ENCODE measurements at places on chromosomes 4 and X.

- DNase-seq: no peak
Observed at GRCh38 chr4:147173797-147174432, 228.3 kb upstream of the TTC29 start.

- DNase-seq: peak; percentile 57
Observed at GRCh38 chrX:45172890-45173289, 27.8 kb downstream of the DIPK2B start.

DNA sequence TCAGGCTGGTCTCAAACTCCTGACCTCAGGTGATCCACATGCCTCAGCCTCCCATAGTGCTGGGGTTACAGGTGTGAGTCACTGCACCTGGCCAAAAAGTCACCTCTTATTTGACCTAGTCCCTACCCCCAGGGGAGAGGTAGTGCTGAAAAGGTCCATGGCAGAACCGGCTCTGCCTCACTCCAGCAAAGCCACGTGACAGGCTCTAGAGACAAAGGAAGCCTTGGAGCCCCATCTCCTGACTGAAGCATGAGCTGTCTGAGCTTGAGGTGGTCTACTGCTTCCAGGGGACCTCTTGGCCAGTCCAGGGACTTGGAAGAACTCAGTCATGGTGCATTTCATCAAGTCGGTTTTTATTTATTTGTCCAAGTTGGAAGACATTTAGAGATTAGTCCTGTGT lies 52.5 kb upstream of the ZNF518B start:
- no peak for DNase-seq

GRCh38 chr4:41301137-41301536 lies 44.4 kb downstream of the UCHL1 start:
- DNase-seq: no peak

DNA sequence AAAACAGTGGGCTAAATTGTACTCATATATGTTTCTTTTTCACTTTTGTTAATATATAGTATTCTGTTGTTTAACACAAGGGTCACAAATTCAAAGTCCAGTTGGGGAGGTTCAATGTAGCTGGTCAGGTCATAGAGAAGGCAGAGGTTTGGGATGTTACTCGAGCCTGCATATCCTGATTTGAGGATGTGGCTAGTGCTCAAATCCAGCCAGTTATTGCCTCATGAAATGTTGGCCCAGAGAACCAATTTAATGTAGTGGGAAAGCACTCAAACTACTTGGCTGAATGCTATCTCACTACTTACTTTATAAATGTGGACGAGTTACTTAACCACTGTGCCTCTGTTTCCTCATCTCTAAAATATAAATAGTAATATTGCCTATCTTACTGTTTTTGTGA lies 12.5 kb downstream of the USO1 start:
- peak; percentile 19 for DNase-seq

DNA sequence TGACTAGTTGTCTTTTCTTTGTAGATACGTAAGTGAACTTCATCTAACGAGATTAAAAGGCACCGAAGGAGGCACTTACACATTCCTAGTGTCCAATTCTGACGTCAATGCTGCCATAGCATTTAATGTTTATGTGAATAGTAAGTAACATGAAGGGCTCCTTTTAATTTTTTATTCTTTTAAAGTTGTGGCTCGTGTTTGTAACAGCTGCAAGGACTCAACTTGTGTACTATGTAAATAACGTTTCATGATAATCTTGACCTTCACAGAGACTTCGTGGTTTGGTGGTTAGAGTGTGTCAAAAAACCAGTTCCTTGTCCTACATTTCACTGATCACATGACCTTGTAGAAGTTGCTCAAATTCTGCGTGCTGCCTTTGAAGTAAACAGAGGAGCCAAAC lies 51.6 kb downstream of the KIT start:
- DNase-seq: no peak

DNA sequence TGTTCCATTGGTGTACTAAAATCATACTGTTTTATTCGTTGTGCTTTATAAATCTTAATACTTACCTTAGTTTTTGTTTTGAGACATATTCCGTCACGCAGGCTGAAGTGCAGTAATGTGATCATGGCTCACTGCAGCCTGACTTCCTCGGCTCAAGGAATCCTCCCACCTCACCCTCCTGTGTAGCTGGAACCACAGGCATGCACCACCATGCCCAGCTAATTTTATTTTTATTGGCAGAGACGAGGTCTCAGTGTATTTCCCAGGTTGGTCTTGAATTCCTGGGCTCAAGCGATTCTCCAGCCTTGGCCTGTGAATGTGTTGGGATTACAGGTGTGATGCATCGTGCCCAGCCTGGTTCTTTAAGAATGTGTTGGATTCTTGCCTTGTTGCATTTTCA lies 24.4 kb upstream of the DCK start:
- DNase-seq: no peak

- peak; percentile 75 for DNase-seq
Observed at GRCh38 chr4:3375688-3376087, 66.1 kb upstream of the HGFAC start.

DNA sequence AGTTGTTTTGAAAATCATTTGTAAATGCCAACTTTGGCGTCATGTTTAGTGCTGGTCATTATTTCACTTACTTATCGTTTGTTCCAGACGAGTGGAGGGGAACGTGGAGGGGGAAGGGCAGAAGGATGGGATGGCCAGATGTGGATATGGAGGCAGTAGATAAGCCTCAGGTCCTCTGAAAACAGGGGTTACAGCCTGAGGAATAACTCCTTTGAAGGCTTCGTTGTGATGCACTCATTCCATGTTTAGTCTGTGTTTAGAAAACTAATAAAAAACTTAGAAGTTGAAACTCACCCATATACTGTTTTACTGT lies 1.1 kb downstream of the MOB1B start:
- DNase-seq: no peak

- no peak for DNase-seq
Observed at GRCh38 chr4:545612-546011, 30.5 kb downstream of the TMEM271 start.

GRCh38 chr4:182929296-182929695 lies 12.1 kb upstream of the DCTD start:
- DNase-seq: peak; percentile 95

- DNase-seq: no peak
Observed at GRCh38 chrX:56228914-56229313, 3.2 kb upstream of the KLF8 start.

DNA sequence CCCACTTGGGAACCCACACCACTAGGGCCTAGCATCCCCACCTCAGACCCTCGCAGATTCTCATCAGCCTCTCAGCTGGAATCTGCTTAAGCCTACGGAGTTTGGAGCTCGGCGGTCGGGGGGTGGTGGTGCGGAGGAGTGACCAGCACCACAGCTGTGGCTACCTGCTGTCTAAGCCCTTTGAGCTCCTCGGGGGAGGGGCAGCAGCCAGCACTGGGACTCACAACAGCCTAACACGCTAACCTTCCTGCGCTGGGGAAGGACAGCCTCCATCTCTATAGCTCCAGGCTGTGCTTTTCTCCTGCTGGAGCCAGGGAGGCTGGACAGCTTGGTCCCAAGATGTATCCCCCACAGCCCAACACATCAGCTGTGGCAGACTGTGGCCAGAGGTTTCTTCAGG lies 281.5 kb downstream of the USP46 start:
- DNase-seq: peak; percentile 1

DNA sequence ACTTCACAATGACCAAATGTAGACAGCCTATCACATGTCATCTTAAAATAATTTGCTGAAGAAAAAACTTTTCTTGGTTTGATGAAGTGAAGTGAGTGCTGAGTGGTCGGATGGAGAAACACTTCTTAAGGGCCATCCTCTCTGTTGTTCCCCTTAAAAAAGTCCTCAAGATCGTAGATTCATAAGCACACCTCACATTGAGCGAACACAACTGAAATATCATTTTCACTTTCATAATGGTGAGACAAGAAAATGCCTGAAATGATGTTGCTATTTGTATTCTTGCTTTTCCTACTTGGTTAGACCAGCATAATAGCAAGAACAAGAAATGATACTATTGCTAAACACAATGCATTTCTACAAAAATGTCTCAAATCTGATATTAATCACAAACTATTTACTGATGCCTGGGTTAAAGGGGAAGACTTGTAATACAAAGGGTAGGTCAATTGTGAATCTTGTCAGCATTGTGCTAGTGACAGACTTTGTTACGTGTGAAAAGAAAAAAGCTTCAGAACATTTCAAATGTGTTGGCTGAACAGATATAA lies 305.6 kb upstream of the NR3C2 start:
- DNase-seq: no peak

GRCh38 chr4:141153751-141154510 lies 20.7 kb upstream of the RNF150 start:
- no peak for DNase-seq

GRCh38 chr4:6456450-6456849 lies 16.0 kb downstream of the PPP2R2C start:
- DNase-seq: no peak

DNA sequence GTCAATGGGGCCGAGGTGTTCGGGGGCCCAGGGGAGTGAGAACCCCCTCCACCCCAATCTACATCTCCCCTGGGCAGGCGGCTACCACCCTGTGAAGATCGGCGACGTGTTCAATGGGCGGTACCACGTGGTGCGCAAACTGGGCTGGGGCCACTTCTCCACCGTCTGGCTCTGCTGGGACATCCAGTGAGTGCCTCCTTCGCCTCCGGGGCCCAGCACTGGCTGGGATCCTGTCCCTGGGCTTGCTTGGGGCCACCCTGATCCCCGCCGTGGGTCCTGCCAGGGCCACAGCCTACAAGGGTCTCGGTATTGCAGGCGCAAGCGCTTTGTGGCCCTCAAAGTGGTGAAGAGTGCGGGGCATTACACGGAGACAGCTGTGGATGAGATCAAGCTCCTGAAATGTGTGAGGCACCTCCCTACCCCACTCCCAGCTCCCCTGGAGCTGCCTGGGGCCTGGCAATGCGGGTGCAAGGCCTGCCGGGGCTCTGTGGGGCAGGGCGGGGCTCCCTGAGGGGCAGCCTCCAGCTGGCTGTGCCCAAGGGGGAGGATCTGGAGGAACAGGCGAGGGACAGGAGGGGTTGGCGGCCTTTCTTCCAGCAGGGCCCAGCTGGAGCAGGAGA lies 697 bp downstream of the SRPK3 start:
- no peak for DNase-seq

DNA sequence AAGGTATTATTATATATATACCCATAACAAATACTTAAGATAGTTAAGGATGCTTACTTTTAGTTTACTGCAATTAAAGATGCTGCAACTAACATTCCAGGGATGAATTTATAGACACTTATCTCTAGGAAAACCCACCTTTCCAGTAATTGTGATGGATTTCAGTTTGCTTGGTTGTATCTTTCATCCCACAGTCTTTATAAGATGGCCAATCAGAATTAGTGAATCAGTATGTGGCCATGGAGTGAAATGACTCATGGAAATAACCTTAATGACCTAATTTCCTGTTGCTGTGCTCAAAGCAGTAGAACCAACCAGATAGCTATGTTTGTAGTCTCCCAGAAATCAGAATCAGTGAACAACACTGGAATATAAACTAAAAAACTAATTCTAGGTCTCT lies 26.4 kb downstream of the MOSPD2 start:
- peak; percentile 44 for DNase-seq

GRCh38 chr4:56630876-56631666 lies 50.0 kb downstream of the HOPX start:
- DNase-seq: peak; percentile 90

DNA sequence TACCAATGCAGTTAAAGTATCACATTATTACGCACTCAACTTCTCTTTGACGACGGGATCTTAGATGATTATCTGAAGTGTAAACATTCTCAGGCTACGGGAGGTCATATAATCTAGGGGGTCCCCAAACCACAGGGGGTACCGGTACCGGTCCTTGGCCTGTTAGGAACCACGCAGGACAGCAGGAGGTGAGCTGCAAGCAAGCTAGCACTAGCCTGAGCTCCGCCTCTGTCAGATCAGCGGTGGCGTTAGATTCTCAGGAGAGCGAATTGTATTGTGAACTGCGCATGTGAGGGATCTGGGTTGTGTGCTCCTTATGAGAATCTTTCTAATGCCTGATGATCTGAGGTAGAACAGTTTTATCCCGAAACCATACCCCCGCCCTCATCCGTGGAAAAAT lies 20.6 kb upstream of the PRR27 start:
- DNase-seq: no peak

DNA sequence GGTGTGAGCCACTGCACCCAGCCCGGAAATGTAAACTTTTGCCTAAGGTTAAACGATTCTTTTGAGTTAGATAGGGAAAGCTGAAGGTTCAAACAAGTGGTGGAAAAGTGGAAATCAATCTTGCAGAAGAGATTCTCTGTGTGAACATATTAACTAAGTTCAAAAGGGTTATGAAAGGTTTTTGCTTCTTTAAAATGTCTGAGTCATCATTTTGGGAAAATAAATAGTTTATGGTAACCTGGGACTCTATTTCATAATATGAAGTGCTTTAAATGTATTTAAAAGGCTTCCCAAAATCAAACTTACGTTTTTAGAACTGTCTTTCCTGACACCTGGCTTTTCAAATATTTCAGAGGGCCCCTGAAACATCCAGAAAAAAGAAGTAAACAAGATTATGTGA lies 73.6 kb upstream of the MID1IP1 start:
- DNase-seq: no peak

DNA sequence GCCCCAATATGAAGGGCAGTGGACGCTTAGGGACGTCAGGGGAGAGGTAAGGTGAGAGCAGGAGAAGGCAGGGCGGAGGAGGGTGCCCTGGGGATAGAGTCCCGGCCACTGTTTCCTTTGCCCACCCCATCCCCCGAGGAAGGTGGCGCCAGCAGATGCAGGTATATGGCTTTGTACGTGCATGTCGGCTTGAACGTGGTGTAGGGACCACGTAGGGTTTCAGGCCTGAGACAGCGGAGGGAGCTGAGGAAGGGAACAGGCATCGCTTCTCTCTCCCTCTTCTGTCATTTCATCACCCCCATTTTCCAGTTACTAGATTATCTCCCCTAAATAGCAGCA lies 97.9 kb downstream of the PHKA2 start:
- no peak for DNase-seq

- no peak for DNase-seq
Observed at GRCh38 chrX:107970073-107970472, 12.1 kb downstream of the TEX13B start.

DNA sequence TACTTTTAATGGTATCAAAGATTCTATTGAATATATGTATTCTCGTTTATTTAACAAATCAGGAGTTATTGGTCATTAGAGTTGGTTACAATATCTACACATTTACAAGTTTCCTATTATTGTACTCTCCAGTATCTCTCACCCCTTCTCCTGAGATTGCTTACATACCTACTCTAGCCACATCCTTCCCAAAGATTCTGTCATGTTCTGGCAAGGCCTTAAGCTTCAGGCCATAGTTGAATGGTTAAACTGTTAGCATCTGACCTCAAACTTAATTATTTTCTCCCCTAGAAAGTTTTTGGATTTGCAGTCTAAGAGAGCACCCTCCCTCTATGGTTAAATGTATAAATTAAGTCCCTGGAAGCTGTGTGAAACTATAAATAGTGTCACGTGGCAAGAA lies 784.2 kb downstream of the GLUD2 start:
- DNase-seq: peak; percentile 35

- DNase-seq: peak; percentile 1
Observed at GRCh38 chr4:150849016-150849415, 166.1 kb downstream of the LRBA start.

- peak; percentile 31 for DNase-seq
Observed at GRCh38 chr4:114108869-114109268, 129.4 kb upstream of the ARSJ start.
